Glomerular endothelial cell (primary cell): ENCODE measurements at places on chromosomes 5 and 9. TPM values are rescaled to one million over a fixed set of nuclear protein-coding genes. Genes with fewer than 3 reads are reported as not detected.

- no peak for DNase-seq
These were observed 121.2 kb upstream of the ST8SIA4 start for GRCh38 chr5:101024299-101024698.

- DNase-seq: no peak
These were observed 92.1 kb upstream of the MAP1B start for GRCh38 chr5:72015103-72015548.

DNA sequence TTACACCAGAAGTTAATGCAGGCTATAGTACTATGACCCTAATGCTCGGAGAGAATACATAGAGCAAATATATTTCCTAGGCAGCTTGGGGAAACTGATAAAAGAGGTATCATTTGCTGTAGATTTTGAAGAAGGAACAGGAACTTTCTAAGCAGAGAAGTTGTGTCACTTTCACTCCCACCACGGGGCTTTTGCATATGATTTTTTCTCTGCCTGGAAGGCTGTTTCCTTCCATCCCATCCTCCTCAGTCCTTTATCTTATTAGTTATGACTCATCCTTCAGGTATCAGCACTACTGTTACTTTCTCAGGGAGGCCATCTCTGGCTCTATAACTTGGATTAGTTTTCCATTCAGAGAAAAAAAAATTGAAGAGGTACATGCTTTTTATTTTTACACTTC, 2006.1 kb upstream of the WWC1 start:
- DNase-seq: no peak

DNA sequence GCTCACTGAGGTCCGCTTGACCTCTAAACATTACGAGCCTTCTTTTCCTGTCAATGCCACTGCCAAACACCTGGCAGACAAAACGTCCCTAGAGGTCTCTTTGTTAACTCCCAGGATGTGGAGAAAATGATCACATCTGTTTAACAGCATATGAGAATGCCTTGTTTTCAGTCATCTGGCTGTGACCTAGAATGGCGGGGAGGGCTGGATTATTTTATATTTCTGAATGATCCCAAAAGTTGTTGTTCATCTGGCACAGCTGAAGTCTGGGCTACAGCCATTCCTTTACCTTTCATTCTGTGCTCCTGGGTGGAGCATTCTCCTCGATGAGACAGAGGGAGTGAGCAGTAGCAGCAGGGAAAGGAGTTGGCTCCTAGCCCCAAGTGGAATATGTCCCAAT, 138.2 kb downstream of the PRDM6 start:
- no peak for DNase-seq

- DNase-seq: no peak
These were observed 50.4 kb downstream of the NXNL2 start for GRCh38 chr9:88585426-88585825.

TXNDC8 gene
- not detected in 2 replicates for total RNA-seq

PCDHB13 gene
- 1.8 and 3.0 TPM in 2 replicates for total RNA-seq
